ENCODE measurements at places on chromosomes 5 and 9.

DNA sequence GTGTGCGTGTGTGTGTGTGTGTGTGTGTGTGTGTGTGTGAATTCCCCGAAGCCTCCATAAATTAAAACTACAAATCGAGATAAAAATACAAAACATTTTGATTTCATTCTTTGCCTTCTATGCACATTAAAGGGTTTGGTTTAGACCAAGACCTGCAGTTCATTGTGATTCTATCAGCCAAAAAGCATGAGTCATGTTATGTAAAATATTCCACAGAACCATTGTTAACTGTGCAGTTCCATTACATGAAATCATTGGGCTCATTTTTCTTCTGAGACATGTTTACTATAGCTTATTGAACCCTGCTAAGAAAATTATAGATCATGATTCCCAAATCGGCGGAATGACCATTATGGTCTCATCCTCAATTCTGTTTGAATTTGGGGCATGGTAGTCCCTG is 11.7 kb downstream of the CAVIN4 start:
- no peak for DNase-seq

- no peak for DNase-seq
Observed at GRCh38 chr5:53045263-53045662, 56.1 kb downstream of the ITGA2 start.

GRCh38 chr9:92895812-92896436 is 18.1 kb upstream of the ZNF484 start:
- no peak for DNase-seq

DNA sequence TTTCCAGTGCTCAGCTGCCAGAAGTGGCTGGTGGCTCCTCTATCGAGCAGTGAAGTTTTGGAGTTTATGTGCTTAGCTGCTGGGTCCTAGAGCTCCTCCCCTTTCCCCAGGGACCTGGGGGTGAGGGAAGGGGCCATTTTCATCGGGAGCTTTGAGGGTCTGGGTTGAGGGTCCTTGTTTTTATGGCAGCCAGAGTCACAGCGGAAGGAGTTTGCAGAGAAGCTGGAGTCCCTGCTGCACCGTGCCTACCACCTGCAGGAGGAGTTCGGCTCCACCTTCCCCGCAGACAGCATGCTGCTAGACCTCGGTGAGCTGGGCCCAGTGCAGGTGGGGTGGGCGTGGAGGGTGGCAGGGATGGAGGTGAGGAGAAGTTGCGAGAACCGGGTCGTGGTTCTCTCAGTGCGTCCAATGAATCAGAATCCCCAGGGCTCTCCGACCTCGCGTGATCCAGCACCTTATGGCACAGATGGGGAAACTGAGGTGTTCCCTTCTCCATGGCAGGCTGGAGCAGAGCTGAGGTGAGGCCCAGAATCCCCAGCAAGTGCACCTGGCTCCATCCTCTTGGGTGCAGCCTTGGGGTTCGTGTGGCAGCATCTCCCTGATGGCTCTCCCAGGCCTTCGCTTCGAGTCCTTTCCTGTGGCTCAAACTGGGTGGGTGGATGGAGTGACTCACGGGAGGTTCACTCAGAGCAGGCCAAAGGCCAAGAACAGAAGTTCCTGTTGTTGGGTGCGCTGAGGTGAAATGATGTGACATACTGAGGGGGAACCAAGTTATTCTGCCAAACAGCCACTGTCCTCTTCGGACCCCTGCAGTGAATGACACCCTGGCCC is 21.7 kb upstream of the DOLPP1 start:
- no peak for DNase-seq

GRCh38 chr9:131423171-131423581 is 29.3 kb downstream of the PRRC2B start:
- no peak for DNase-seq

GRCh38 chr5:87069974-87070608 is 197.6 kb upstream of the RASA1 start:
- DNase-seq = no peak

GRCh38 chr9:71719562-71719961 is 48.8 kb downstream of the CEMIP2 start:
- no peak for DNase-seq

- DNase-seq = no peak
Observed at GRCh38 chr9:70031141-70031545, 12.5 kb upstream of the MAMDC2 start.

- DNase-seq = no peak
Observed at GRCh38 chr5:80686757-80687156, 32.0 kb upstream of the DHFR start.

- no peak for DNase-seq
Observed at GRCh38 chr5:131613423-131613822, 21.6 kb downstream of the RAPGEF6 start.

DNA sequence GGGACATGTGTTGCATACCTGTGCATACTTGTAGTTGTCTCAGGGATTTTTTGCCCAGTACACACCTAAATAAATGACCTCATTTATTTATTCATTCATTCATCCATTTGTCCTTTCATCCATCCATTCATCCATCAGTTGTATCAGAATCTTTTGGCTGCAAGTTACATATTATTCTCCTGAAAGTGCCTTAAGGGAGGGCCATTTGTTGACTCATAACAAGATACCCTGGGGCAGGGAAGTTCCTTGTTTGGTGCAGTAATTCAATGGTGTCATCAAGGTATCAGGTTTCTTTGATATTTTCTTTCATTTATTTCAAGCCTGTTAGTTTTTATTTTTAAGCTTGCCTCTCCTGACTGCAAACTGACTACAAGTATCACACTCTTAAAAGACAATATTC is 597.9 kb upstream of the TLE4 start:
- no peak for DNase-seq

GRCh38 chr5:7348168-7348854 is 47.6 kb upstream of the ADCY2 start:
- DNase-seq = no peak

DNA sequence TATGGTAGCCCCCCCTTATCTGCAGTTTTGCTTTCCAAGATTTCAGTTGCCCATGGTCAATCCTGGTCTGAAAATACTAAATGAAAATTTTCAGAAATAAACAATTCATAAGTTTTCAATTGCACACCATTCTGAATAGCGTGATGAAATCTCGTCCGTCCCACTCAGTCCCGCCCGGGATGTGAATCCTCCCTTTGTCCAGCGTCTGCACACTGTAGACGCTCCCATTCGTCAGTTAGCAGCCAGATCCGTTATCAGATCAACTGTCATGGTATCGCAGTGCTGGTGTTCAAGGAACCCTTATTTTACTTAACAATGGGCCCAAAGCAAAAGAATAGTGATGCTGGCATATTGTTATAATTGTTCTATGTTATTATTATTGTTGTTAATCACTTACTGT is 98.6 kb downstream of the TMEM215 start:
- no peak for DNase-seq

DNA sequence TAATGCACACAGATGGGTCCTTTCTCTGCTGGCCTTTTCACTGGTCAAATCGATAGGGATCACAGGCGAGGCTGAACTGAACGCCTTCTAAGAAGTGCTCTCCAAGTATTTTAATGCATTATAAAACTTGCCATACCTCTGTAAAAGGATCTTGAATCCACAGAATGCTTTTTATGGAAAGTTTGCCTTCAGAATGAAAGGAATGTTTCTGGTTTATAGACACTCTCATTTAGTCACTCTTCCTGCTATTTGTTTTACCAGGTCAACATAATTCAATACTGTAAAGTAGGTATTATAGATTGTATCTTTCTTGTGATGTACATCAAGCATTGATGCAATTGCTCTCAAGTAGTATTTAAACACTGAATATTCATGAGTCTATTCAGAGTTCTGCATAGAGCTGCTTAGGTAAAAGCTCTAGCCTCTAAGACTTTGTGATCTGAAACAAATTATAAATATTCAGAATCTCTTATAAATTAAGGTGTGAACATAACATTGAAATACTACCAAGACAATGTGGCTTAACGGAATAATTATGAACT is 308.4 kb downstream of the ISL1 start:
- no peak for DNase-seq

GRCh38 chr5:88785746-88786565 is 97.0 kb downstream of the MEF2C start:
- DNase-seq = no peak

DNA sequence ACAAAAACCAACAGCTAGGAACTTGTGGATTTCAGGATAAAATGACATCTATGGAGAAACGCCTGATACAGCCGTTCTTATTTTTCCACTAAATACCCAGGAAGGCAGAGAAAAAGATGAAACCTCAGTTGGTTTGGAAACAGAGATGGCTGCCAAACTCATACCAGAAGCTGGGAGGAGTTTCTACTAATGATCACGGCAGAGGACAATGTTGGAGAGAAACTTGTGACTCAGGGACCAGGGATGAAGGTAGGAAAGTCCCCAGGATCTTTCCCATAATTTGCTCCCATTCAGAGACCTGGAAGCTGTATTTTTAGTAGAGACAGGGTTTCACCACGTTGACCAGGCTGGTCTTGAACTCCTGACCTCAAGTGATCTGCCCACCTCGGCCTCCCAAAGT is 187.1 kb upstream of the IER5L start:
- DNase-seq = no peak

- DNase-seq = no peak
Observed at GRCh38 chr5:79875230-79875629, 115.8 kb downstream of the MTX3 start.

- DNase-seq = no peak
Observed at GRCh38 chr5:1541702-1542400, 18.1 kb upstream of the LPCAT1 start.

- no peak for DNase-seq
Observed at GRCh38 chr5:37799865-37800421, 39.9 kb downstream of the GDNF start.

DNA sequence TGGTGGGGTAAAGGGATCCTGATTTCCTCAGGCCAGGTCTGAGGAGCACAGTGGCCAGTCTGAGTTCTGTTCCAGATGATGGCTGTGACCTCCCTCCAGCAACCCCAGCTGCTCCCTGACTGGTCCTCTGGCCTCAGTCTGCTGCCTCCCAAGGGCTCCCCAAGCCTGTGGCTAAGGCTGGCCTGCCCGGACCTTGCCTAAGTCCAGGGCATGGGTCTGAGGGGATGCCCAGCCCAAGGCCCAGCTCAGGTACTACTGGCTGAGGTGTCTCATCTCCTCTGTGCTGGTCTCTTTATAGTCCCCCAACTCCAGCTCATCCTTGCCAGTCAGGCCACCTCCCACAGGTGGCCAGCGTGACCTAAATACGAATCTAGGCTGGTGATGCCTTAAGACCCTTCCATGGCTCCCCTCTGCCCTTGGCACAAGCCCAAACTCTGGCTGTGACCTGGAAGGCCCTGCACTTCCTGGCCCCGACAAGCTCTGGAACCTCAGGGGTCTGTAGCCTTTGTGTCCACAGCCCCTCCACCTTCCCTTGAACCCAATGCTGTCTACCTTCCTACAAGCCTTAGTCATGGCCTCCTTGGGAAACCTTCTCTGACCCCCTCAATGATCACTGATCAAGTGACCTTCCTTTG is 9.8 kb downstream of the KIF12 start:
- no peak for DNase-seq

- no peak for DNase-seq
Observed at GRCh38 chr9:108180541-108180940, 675.2 kb downstream of the ACTL7B start.

DNA sequence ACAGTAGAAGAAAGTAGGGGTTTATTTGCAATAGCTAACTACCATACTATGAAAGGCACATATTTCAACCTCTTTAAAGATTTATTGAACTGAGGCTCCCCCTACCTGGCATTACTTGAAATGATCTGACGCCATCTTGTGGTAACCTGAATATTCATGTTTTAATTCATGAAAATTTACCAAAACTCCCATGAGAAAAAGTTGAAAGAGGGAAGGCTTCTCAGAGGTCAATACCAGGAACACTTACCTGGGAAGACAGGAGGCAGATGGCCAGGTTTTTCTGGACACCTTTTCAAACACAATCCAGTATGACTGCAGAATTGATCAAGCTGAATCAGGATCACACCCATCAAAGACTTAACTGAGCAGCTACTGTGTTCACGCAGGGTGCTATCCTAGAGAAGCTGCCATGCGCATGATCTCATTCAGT is 9.4 kb downstream of the PRELID2 start:
- no peak for DNase-seq

- no peak for DNase-seq
Observed at GRCh38 chr5:155620821-155621410, 607.4 kb downstream of the KIF4B start.

Measured in stimulated activated CD4-positive, alpha-beta T cell treated with anti-CD3 and anti-CD28 coated beads, TNF-alpha, amount 100 ng/mL, for 48 hours (primary cell).